ENCODE measurements at places on chromosomes 3 and 15. TPM values are rescaled to one million over a fixed set of nuclear protein-coding genes. Genes with fewer than 3 reads are reported as not detected.

PTPRG gene
- 32.6 TPM for total RNA-seq

HACL1 gene
- total RNA-seq = 13.1 TPM

STAC gene
- total RNA-seq = 0.22 TPM

COL6A5 gene
- total RNA-seq = not detected

IP6K1 gene
- total RNA-seq = 14.3 TPM

SH2D7 gene
- total RNA-seq = not detected

PDZRN3 gene
- 143 TPM for total RNA-seq

C3orf18 gene
- total RNA-seq = 39.2 TPM

TP53BP1 gene
- 28.8 TPM for total RNA-seq

RTP2 gene
- total RNA-seq = not detected

PKM gene
- 1,201 TPM for total RNA-seq

GOLGA6B gene
- not detected for total RNA-seq

NPAP1 gene
- total RNA-seq = not detected

PCSK6 gene
- total RNA-seq = 19.7 TPM

IGSF11 gene
- total RNA-seq = 0.45 TPM

CCR3 gene
- total RNA-seq = not detected

Measured in heart right ventricle (tissue), 16 donors.